ENCODE measurements at places on chromosomes 6 and 20.

GRCh38 chr20:7849675-7850074 lies 90.6 kb downstream of the HAO1 start:
- no peak for DNase-seq

DNA sequence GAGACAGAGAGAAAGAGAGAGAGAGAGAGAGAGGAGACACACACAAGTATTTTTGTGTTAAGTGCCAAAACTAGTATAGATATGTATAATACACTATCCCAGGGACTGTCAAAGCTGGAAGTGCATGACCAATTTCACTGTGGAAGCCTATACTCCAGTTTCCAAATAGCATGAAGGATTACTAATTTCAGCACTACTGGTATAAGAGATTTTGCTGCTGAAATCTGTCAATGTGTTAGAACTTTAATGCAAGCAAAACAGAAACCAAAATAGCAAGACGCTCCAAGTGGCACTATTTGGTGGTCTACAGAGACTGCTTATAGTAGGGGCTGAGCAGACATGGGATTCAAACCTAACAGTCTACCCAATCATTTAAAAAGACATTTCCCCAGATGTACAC lies 284.8 kb downstream of the BTBD9 start:
- no peak for DNase-seq

DNA sequence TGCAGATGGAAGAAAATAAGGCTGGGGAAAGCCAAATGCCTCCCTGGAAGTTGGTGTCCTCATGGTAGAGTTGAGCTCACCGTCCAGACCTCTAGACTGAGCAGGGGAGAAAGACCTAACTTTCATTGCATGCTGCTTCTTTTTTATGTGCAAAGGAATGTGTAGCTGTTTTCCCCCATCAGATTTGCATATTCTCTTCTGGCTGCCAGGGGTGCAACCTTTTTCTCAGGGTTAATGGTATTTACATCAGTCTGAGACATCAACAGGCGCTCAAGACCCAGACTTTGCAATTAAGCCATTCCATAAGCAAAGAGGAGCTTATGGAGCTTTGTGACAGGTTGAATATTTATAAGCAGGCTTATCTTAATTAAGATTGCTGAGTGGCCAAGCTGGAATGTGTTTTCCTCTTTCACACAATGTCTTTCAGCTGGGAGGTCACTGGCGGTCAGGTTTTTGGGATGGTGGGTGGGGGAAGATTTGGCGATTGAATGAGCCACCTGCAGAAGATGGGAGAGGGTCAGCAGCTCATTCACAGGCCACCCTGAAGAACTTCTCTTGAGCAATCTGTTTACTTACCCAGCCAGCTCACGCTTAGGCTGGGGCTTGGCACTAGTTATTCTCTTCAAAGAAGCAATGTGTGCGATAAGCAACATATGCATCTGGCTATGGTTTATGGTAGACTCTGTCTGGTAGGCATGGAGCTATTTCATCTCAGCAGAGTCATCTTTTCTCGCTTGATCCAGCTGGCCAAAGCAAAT lies 88.6 kb downstream of the SCP2D1 start:
- DNase-seq: no peak

GRCh38 chr6:166563805-166564204 lies 22.7 kb downstream of the RAMACL start:
- no peak for DNase-seq

DNA sequence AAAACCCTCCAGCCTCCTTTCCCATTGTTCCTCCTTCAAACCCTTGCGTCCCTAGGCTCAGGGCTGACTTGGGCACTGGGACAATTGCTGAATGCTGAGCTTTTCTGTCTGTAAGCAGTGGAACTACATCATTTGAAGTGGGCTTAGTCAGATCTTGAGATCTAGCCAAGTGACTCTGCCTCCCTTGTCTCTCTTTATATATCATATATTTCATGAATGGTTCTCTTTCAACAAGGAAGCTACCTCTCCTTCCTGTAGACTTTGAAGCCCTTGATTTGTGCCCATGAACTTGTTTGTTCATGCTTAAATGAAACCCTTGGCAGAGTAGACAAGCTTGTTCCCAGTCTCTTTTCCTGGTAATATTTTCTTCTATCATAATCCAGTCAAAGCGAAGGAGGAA lies 60.0 kb upstream of the KIF13A start:
- no peak for DNase-seq

GRCh38 chr6:112029045-112029822 lies 24.7 kb upstream of the CCN6 start:
- DNase-seq: no peak

DNA sequence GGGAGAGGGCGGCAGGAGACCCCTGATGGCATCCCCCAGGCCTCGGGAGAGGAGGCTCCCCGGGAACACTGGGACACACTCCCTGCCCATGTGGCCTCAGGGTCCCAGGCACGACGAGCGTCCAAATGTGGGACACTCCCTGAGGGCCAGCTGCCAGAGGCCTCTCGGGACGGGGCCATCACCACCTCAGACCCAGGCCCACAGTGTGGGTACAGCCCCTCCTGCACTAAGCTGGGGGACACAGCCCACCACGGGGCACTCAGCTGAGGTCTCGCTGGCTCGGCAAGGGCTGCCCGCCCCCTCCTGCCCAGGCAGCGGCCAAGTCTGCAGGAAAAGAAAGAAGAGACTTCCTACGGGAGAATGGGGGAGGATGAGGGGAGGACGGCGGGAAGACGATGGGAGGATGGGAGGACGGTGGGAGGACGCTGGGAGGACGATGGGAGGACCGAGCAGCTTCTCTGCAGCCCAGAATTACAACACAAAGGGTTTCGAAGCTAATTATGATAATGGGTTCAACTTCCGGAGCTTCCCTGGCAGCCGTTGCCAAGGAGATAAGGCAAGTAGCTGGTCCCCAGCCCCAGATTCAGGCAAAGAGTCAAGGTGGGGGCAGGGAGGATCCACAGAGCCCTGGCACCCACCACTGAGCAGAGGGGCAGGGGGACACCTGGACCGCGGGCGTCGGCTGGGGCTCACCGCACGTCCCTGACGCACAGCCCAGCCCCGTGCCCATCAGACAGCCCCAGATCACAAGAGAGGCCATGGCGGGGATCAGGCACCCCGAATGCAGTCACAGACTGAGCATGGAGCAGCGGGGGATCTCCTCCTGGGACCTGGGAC lies 17.5 kb downstream of the KCNQ2 start:
- DNase-seq: no peak

- no peak for DNase-seq
Observed at GRCh38 chr20:34363465-34364222, 571 bp downstream of the ITCH start.

GRCh38 chr6:5150551-5151075 lies 65.5 kb downstream of the PPP1R3G start:
- DNase-seq: no peak

DNA sequence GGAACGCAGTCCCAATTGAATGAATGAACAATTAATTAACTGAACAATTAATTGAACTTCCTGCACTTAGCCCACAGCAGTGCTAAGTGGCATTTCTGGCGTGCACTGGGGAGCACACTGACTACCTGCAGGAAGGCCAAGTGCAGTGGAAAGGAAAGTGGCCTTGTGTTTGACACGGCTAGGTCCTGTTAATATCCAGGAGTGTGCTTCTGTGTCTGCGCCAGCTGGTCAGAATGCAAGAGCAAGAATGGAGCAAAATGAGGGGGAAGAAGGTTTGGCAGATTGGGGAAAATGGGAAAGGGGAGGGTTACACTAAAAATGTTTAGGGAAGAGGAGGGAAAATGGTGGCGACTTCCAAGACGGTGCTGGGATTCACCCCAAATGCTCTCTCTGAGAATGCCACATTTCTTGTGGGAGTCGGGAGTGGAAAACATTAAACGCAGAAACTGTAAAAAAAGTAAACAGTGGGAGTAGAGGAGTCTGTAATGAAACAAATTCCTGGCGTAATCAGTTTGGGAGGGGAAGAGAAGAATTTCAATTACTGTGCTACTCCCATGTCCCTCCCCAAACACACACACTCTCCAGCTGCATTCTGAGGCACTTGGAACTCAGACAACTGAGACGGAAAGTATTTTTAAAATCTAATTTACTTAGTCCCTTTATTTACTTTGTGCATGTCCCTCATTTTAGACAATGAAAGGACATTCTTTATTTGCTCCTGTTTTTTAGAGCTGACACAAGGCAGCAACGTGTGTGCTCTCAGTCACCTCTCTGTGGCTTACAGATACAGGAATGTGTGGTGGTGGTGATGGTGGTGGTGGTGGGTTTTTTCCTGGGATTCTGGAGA lies 64.1 kb downstream of the CLIC5 start:
- no peak for DNase-seq

- no peak for DNase-seq
Observed at GRCh38 chr20:14303651-14304050, 33.8 kb downstream of the FLRT3 start.

GRCh38 chr20:6040958-6041807 lies 12.7 kb downstream of the LRRN4 start:
- DNase-seq: no peak

GRCh38 chr20:61619751-61620150 lies 367.7 kb downstream of the CDH4 start:
- no peak for DNase-seq

DNA sequence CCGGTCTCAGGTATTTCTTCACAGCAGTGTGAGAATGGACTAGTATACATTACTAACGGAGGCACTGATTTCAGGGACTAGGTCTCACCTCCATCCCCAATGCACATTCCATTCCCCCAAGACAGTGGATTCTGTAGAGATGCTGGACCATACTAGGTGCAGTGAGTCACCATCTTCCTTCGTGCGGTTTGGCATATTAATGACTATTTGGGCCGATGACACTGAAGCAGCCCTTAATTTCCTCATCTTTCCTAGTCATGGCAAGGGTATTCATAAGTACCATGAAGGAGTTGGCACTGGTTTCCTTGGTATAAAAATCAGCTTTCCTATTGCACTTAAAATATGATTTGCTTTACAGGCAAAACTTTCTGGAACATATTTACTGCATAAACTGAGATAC lies 121.4 kb upstream of the TRAF3IP2 start:
- DNase-seq: no peak

DNA sequence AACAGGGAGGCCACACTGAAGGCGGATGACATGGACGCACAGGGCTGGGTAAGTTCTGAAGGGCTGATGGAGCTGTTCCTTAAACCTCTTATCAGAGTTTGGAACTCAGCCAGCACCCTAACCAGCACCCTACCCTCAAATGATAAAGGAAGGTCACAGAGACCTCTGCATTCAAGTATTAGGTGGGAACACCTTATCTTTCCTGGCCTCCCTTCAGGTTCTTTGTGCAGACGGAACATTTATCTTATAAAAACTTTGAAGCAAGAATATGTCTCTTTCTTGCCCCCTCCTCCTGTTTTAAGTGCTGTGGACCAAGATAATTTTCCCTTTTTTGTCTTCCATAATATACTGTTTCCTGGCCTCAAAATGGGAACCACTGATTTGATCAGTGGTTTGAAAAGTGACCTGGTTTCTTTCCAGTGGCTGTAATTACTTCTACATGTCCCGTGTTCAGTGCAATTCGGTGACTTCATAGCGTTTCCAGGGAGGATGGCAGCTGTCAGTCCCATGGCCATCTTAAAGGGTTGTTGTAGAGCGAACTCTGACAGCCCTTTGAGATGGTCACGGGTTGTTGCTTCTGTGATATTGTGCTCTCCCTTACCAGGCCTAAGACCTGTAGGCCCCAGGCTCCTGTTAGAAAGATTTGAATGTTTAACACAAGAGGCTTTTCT lies 213.2 kb upstream of the MYLIP start:
- DNase-seq: no peak

- DNase-seq: no peak
Observed at GRCh38 chr6:24051942-24052589, 73.9 kb upstream of the NRSN1 start.

DNA sequence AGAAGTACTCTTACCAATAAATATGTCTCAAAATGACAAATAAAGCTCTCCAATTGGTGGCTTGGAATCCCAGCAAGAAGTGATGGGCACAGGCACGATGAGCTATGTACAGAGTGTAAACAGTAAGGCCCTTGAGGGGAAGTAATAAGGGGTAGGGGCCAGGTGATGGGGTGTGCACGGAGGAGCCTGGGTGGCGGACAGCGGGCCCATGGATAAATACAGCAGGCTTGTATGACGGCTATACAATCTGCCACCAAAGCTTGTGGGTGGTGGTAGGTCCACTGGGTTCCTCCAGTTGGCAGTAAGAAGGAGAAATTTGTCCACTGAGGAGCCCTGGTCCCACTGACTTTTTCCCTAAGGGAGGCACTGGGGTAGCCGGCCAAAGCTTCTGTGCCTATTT lies 205.4 kb upstream of the RNF24 start:
- DNase-seq: no peak

- DNase-seq: no peak
Observed at GRCh38 chr20:21174516-21175239, 48.8 kb downstream of the KIZ start.

DNA sequence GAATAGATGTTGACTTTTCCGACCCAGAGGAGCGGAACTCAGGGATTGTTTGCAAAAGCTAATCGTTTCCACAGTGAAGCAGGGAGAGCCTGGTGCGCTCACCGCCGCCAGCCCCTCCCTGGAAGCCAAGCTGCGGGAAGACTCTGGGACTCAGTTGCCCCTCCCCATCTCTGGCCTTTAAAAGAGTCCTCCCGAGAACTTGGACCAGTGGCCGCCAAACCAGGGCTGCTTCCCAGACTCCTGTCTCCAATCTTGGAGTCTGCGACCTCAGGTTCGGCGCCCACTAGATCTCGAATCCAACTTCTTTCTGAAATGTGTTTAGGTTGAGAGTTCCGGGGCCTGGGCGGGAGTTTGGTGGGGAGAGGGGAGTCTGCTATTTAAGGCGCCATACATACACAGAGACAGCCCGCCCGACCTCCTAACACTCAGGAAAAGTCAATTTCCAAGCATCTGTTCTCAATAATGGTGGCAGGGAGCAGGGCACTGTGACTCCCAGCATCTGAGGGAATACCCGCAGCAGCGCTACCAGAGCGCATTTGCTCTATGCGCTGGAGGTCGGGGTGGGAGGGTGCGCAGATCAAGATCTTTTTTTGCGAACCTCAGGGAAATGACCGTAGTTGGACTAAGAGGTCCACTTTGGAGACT lies 800 bp upstream of the GRIK2 start:
- DNase-seq: no peak

All from type B pancreatic cell (in vitro differentiated cells).